ENCODE measurements at places on chromosomes 3 and 15.

DNA sequence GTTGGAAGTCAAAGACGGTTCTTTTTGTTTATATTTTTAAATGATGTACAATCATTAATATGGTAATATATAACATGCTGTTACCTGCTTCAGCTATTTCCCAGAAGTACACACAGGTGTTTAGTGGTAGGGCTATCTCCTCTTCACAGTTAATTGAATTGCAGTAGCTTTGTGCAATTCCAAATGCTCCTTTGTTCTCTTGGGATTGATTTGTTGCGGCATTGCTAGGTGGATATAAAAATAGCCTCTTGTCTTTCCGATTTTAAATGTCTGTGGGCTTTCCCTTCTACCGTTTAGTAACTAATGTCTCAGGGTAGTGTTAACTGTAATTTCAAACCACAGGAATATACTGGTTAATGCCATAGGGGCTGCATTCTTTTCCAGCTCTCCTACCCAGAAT, 307.6 kb upstream of the SLITRK3 start:
- DNase-seq = no peak

GRCh38 chr3:150335631-150336030, 72.5 kb upstream of the TSC22D2 start:
- no peak for DNase-seq

DNA sequence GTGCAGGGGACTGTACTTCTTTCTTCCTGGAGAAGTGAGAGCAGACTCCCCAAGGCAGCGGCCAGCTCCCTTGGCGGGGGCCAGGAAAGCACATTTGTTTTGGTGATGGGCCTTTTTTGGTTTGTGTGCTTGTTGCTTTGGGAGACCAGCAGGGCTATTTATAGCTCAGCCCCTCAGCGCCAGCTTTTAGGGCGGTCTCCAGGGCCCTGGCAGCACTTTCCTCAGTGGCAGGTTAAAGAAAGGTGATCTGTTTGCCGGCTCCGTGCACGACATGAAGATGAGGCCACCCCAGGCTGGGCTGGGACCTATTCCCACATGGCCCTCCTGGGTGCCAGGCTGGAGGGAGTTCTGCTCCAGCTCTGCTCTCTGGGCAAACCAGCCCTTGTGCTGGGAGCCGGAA, 21.8 kb downstream of the SLC6A11 start:
- no peak for DNase-seq

GRCh38 chr3:14283813-14284438, 105.3 kb downstream of the LSM3 start:
- no peak for DNase-seq

GRCh38 chr3:12598890-12599289, 42.0 kb downstream of the MKRN2 start:
- no peak for DNase-seq

All from NCI-H446 treated with DMSO at 0.1 percent for 48 hours (cell line).